ENCODE measurements at places on chromosomes 11 and 22.

- DNase-seq: no peak
Observed at GRCh38 chr11:94128291-94128745, 323 bp upstream of the PANX1 start.

GRCh38 chr11:67302571-67303131, 679 bp upstream of the SSH3 start:
- no peak for DNase-seq

GRCh38 chr11:64316672-64317324, 561 bp downstream of the TRMT112 start:
- DNase-seq: no peak

- DNase-seq: no peak
Observed at GRCh38 chr11:19555266-19555665, 157.4 kb upstream of the NAV2 start.

GRCh38 chr11:61911128-61911700, 6.2 kb downstream of the RAB3IL1 start:
- DNase-seq: no peak

DNA sequence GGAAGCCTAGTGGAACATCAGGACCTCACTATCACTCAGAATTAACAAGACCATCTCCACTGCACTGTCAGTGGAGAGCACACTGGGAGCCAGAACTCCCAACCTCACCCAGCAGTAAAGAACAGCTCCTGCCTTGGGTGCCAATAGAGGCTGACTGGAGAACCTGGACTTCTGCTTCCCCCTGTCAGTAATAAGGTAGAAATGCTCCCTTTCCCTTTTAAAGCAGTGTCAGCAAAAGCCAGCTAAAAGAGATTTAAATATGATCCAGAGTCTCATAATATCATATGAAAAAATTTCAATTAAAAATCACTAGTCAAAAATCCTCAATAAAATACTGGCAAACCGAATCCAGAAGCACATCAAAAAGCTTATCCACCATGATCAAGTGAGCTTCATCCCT, 82.8 kb downstream of the SPATA19 start:
- DNase-seq: no peak

- peak; percentile 32 for DNase-seq
Observed at GRCh38 chr11:78961937-78962701, 387.5 kb upstream of the NARS2 start.

- no peak for DNase-seq
Observed at GRCh38 chr11:121656328-121657090, 203.7 kb upstream of the SORL1-AS1 start.

DNA sequence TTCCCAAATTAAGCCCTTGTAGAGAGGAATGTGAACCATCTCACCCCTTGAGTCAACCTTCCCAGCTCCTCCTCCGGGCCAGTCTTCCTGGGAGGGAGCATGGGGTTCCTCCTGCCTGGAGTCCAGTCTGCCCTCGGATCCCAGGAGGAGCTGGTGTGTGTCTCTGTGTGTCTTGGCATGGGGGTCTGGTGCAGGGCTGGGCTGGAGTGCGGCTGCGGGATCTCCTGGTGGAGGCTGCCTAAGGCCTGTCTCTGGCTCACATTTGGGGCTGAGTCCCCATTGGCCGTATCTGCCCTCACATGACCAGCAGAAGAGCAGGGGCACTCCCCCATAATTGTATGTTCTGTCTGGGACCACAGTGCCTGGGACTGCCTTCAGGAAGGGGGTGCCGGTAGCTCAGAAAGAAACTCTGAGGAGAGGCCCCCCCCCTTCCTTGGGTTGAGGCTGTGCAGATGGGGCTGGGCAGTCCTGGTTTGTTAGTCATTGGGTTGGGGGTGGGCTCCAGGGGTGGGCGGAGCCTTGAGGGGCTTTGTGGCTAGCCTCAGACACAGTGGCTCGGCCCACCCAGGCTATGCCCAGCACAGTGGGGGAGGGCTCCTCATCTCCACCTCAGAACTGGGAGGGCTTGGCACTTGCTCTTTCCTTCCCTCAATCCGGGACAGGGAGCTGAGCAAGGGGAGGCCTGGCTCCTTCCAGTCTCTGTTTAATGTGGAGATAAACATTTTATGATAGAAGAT, 2.9 kb downstream of the C1QTNF5 start:
- DNase-seq: no peak

GRCh38 chr11:116499396-116500003, 273.3 kb downstream of the BUD13 start:
- DNase-seq: peak; percentile 43

DNA sequence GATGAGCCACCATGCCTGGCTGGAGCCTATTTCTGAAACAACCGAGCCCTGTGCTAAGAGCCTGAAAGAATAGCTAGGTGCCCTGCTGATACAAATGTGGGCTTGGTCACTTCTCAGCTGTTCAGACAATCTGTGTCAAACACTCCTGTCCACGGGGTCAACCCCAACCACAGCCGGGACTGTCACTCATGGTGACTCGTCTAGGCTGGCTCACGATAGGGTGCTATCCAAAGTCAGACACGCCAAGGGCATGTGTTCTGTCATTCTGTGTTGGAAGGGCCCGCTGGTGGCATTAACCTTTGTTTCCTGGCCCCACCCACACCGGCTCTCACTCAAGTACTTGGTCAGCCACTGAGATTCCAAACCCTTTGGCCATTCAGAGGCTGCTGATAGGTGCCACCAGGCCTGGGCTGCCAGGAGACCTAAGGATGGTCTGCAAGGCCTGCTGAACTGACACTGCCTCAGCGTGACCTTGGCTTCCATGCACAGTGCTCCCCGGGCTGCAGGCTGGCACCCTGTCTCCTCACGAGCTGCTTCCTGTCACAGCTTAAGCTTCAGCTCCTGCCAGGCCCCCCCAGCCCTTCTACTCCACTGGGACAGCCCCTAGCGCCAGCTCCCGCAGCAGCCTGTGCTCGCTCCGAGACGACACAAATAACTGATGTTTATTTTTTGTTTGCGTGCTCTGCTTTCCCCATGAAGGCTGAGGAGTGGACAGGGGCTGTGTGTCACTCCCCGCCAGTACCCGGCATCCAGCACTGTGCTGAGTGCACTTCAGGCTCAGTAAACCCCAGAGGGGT, 14.2 kb upstream of the CDC42BPG start:
- no peak for DNase-seq

DNA sequence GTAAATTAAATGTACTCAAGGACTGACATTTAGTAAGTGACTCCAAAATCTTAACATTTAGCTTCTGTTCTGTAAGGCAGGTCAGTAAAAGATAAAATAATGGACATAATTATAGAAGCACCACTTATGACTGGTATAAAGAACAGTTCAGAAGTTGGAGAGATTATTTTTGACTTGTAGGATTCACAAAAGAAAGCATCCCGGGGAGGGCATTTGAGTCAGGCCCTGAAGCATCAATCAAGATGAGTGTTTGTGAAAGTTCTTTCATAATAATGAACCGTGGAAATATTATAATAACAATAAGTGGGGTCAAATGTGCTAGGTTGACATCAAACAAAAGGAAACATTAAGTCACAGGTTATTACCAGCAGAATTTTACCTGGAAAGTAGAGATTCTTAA, 201.9 kb downstream of the DDX10 start:
- DNase-seq: no peak

- no peak for DNase-seq
Observed at GRCh38 chr11:76653674-76654284, 16.8 kb downstream of the LRRC32 start.

- no peak for DNase-seq
Observed at GRCh38 chr11:3986301-3986700, 108.3 kb upstream of the RRM1 start.

DNA sequence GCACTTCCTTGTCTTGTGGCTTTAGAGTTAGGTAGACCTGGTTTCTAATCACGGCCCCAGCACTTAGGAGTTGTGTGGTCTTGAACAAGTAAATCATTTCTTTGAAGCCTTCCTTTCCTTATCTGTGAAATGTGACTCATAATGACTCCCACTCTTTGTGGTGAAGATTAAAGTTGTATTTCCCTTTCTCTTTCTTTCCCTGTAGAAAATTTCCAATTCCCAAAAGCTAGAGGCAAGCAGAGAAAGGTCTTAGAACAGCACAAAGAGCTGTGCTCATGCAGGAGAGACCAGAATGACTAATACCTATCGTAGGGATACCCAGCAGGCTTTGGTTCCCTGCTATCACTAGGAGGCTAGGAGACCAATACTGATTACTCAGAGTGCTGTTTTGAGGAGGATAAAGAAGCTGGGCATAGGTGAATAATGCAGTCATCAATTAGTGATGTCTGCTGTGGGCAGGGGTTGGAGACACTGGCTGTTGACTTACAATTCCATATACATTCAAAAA, 270.7 kb upstream of the SYN3 start:
- no peak for DNase-seq

DNA sequence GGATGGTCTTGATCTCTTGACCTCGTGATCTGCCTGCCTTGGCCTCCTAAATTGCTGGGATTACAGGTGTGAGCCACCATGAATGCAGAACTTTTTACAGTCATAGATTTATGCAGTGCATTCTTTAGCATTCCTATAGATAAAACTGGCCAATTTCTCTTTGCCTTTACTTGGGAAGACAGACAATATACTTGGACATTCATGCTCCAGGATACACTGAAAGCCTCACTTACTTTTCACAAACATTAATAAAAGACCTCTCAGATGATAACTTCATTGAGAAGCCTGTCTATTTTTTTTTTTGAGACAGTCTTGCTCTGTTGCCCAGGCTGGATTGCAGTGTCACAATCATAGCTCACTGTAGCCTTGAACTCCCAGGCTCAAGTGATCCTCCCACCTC, 12.3 kb upstream of the CLTCL1 start:
- DNase-seq: no peak

DNA sequence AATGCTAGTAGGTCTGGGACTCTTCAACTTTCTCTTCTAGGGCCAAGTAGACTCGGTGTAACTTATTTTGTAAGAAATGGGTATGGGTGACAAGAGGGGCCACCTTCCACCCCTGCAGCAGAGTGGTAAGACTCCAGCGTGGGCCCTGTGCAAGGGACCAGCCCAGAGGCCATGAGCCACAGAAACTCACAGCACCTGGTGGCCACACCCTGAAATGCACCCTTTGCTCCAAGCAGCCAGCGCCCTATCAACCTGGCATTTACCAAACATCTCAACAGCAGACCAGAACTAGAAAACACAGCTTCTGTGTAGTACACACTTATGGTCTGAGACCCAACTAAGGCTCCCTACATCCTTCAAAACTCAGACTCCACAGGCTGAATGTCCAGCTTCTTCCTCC, 5.7 kb downstream of the CDCA5 start:
- no peak for DNase-seq

DNA sequence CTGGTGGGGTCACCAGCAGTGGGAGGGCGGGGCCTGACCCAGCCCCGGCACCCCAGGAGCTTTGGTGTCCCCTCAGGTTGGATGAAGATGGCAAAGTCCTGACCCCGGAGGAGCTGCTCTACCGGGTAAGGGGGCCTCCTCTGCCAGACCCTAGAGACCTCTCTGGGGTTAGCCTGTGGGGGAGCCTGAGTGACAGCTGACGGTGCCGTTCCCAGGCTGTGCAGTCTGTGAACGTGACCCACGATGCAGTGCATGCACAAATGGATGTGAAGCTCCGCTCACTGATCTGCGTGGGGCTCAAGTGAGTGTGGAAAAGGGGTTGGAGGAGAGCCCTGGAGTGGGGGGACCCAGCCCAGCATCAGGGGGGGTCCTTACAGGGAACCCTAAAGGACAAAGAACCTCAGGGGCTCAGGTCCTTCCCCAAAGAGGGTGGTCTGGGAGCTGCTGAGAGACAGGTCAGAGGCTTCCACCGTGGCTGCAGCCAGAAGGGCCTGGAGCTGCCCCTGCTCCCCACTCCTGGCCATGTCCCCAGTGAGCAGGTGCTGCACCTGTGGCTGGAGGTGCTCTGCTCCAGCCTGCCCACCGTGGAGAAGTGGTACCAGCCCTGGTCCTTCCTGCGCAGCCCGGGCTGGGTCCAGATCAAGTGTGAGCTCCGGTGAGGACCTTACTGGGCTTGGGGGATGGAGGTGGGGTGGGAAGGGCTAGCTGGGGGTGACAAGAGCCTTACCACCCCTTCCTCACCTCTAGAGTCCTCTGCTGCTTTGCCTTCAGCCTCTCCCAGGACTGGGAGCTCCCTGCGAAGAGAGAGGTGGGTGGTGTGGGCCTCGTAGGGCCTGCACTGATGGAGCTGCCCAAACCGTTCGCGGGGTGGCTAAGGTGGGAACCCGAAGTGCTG, 38.6 kb downstream of the SGSM3 start:
- no peak for DNase-seq
